ENCODE measurements at places on chromosomes 6 and 20.

DNA sequence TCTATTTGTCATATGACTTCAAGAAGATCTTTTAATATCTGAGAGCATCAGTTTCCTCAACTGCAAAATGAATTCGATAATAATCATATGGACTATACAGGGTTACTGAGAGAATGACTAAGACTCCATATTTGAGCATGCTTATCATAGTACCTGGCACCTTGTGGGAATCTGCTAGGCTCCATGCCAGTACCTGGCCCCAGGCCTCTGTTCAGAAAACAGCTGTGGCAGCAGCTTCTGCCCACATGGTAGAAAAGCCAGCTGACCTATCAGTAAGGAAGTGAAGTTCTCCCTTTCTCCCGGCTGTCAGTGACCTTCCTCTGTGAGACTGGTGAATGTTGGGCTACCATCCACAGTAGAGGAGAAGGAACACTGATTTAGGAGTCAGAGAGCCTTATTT lies 574.9 kb upstream of the CHD6 start:
- no peak for DNase-seq

GRCh38 chr6:52102405-52102804 lies 15.0 kb upstream of the PKHD1 start:
- DNase-seq: no peak

GRCh38 chr6:116030770-116031169 lies 29.9 kb downstream of the FRK start:
- no peak for DNase-seq

DNA sequence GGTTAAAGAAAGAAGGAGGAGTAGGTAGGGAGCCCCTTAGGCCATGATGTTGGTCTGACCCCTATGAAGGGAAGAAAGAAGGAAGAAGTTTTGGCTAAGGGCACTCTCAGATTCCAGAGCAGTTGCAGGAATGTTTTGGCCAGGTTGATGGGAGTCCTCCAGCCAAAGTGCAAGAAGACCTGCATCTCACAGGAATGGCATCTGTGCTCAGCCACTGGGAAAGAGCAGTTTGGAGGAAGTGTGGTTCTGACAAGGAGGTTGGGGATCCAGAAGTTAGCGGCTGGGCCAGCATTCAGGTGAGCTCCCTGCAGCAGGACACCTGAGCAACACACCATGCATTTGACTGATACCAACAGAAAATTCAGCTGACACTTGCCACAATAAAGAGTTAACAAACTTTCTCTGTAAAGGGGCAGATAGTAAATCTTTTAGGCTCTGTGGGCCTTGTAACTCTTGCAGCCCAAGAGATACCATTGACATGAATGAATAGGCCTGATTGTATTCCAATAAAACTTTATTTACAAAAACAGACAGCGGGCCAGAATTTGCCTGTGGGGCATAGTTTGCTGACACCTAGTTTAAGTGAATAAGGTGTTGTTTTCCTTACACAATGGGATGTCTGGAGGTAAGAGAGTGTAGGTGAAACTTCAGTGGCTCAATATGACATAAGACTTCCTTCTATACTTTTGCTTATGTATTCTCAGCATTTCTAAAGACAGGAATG lies 71.0 kb downstream of the EDN1 start:
- DNase-seq: no peak

DNA sequence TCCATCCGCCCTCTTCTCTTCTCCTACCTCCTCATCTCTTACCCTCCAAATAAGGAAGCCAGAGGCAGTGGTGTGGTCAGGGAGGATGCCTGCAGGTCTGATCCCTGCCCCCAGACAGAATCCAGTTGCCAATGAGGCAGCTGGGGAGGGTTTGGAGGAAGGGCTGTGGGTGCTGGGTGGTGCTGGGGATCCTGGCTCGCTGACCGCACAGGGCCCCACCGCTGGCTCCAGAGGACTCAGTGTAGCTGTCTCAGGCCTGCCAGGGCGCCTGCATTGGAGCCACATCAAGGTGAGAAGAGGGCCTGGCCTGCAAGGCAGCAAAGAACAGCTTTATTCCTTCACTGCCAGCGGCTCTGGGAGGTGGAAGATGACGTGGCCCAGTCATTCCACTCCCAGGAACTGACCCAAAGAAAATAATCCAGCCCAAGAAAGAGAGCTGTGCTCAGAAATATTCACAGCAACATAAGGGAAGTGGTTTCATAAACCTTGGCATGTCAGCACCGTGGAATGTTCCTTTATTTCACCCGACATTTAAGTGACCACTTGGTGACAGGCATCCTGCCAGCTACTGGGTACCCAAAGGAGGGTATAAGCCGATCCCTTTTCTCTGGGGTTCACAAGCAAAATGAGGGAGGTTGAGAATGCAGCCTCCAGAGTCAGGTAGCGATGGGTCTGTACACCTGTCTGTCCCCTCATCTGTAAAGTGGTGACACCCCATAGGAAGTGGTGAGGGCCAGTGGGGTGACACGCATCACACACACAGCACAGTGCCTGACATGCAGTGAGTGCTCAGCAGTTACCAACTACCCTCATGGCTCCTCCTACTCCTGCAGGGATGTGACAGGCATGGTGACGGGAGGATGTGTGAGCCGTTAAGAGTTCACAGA lies 125.1 kb downstream of the SNX5 start:
- DNase-seq: no peak

- DNase-seq: no peak
Measured at GRCh38 chr20:23164176-23164601, 78.1 kb upstream of the CD93 start.

GRCh38 chr20:40670253-40670652 lies 18.8 kb downstream of the MAFB start:
- no peak for DNase-seq

GRCh38 chr6:129657483-129657882 lies 52.5 kb downstream of the ARHGAP18 start:
- DNase-seq: no peak

DNA sequence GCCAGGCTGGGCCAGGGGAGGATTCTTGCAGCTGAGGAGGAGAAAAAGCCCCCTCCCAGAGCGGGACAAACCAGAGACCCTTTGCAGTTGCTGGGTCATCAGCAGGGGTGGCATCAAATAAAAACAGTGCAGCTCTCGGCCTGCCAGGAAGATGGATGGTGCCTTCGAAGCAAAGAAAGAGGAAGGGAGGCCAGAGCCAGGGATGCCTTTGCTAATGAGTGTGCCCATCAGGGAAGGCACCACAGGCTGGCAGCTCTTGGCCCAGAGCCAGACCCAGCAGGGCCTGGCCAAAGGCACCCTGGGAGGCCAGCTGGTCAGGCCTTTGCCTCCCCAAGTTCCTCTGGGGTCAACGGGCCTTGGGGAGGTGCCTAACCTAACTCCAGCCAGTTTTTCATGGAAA lies 26.3 kb upstream of the ZNF318 start:
- DNase-seq: peak; percentile 16

DNA sequence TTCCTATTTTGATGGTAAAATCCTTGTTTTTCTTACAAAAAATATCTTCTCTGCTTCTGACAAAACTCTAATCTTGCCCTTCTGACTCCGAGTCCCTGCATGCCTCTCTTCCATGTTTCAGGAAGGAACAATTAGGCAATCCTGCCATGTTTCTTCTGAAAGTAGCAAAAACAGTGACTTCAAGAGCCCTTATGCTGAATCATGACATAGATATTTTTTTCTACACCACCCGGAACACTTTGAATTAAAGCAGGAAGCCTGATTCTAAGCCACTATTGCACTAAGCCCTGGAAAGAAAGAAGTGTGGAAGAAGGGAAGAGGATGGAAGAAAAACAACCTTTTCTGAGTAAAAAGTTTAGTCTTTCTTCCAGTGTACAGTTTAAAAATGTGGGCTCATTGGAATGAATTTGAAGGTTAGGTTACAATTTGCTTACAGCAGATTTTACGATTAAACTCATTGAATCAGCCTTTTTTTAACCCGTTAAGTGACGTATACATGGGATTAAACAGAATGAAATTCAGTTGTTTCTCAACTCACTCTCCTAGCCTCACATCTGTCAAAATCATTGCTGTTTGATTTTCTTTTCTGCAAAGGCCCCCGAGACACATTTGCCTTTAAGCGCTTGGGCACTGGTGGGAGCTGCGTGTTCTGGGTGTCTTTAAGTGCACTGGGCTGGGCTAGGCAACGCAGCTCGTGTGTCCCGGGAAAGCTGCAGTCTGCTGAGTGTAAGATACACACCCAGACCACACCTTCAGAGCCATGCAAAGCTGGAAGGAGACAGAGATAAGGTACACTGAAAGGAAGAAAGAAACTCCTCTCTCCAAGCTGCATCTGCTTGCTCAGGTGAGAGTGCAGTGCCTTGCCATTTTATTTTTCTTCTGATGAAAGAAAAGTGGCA lies 159.4 kb upstream of the CITED2 start:
- no peak for DNase-seq

- DNase-seq: no peak
Measured at GRCh38 chr6:34958734-34959133, 69.7 kb downstream of the ANKS1A start.

- no peak for DNase-seq
Measured at GRCh38 chr6:152600022-152600421, 37.1 kb downstream of the SYNE1 start.

DNA sequence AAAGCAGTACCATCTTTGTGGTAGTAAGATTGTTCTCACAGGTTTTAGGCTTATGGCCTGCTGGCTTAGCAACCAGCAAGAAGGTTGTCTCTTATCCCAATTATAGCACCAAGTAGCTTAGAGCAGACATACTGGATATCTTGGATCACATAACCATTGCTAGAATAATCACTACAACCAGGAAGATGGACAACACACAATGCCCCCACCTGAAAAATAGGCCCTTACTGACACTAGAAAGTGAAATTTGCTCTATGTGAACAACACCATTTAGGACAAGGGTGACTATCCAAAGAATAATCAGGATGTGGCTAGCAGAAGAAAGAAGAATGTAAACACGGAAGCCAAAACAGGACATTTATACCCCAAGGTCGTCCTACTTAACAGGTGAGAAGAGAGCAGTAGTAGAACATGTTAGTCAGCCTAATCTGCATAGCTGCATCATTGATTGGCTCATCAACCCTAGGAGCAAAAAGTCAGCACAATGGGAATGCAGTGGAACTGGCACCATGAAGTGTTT lies 172.7 kb upstream of the MARCKS start:
- DNase-seq: peak; percentile 5

- no peak for DNase-seq
Measured at GRCh38 chr6:122422003-122422402, 22.6 kb downstream of the HSF2 start.

GRCh38 chr6:56024931-56025330 lies 149.5 kb upstream of the BMP5 start:
- no peak for DNase-seq

DNA sequence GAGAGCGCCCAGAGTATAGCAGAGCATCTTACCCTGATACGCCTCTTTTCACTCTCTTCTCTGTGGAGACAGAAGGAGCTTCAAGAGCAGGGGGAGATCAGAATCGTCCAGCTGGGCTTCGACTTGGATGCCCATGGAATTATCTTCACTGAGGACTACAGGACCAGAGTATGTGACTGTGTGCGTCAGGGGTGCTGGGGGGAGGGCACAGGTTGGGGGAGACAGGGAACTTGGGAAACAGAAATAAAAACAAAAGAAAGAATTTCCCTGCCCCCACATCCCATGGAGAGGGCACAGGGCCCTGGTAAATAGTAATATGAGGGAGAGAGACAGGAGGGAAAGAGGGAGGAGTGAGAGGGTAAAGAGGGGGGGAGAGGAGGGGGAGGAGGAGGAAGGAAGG lies 3.0 kb upstream of the C4A start:
- DNase-seq: no peak

DNA sequence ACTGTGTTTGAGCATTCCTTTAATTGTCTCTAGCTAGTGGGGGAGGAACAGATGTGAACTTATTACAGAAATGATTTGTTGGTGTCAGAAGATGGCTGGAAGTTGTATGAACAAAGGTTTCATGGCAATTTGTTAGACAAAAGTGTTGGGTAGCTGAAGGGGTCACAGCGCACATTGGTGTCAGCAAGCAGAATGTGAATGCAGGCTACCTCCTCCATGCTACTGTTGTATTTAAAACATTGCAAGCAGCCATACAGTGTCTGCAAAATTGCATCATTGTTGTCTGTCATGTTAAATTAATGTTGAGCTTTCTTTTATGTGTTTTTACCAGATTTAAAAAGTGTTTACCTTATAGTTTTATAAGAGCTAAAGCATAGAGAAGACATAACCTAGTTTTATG lies 6.2 kb downstream of the LRRC1 start:
- DNase-seq: no peak

- no peak for DNase-seq
Measured at GRCh38 chr6:13377054-13377758, 48.9 kb upstream of the TBC1D7 start.

DNA sequence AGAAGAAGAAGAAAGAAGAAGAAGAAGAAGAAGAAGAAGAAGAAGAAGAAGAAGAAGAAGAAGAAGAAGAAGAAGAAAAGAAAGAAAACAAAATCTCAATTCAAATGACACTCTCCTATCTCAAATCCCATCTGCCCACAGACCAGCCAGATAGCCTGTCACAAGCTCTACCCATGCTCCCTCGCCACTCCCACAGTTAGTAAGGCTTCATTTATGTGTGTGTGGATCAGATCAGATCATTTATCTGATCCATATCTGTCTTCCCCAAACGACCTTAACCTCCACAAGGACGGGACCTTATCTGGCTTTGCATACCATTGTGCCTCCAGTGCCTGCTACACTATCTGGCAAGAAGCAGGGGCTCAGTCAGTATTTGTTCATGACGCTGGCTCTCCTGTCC lies 81.9 kb upstream of the RREB1 start:
- no peak for DNase-seq

DNA sequence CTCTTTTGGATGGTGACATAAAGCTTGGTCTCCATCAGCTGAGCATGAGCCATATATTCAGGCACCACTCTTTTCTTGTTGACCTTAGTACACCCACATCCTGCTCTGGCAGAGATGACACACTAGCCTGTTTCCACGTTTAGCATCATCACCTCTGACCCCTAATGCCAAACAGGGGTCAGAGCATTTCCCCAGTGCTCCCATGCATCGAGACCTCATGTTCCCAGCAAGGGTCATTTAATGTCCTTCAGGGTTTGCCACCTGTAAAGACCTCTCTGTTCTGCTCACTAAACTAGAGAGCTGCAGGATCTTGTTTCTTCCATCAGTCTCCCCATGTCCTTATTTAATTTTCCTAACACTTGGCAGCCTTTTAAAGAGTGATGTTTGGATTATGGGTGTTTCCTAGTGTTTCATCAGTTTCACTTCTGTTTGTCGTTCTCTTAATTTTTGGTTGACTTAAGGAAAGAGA lies 97.5 kb downstream of the AIG1 start:
- DNase-seq: no peak

- DNase-seq: no peak
Measured at GRCh38 chr6:43884652-43885022, 114.6 kb downstream of the VEGFA start.

DNA sequence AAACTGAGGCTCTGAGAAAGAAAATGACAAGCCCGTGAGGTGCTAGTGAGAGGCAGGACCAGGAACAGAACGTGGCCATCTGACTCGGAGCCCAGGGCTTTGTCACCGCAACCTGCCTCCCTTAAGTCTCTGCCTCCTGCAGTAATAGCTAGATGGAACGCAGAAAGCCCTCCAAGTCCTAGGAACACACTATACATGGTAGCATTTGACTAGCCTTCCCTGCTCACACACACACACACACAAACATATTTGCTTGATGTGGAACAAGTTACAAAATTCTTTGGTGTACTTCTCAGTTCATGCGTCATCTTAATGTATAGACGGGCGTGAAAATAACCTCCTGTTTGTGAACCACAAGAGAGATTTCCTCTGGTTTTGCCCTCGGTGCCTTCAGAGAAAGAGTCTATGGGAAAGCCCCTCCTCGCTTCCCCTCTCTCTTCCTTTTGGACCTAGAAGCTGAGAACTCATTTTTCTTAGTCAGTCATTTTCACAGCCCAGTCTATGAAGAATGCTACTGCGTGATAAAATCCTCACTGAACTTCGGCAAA lies 38.8 kb downstream of the C6orf52 start:
- DNase-seq: no peak

GRCh38 chr20:14687313-14687712 lies 349.9 kb upstream of the FLRT3 start:
- no peak for DNase-seq

Measured in T47D (cell line).